ENCODE measurements at places on chromosomes 3 and 15. TPM values are rescaled to one million over a fixed set of nuclear protein-coding genes. Genes with fewer than 3 reads are reported as not detected.

Gene AP3B2
- 0.78 TPM for total RNA-seq

Gene CCR9
- total RNA-seq = 4.5 TPM

Gene SH3BP5
- 55.8 TPM for total RNA-seq

Gene GOLGA8H
- not detected for total RNA-seq

Gene PPM1L
- 5.1 TPM for total RNA-seq

Gene FOXL2NB
- not detected for total RNA-seq

Gene FBXW12
- not detected for total RNA-seq

Measured in CD4-positive, alpha-beta memory T cell (primary cell).